CMK (cell line): ENCODE measurements at places on chromosomes 1 and 21.

- DNase-seq: no peak
Measured at GRCh38 chr1:16026723-16027484, 5.1 kb downstream of the CLCNKA start.

- DNase-seq: no peak
Measured at GRCh38 chr1:207240325-207241101, 81.0 kb upstream of the CD55 start.

- DNase-seq: peak; percentile 25
Measured at GRCh38 chr1:110783292-110783918, 89.5 kb upstream of the CD53 start.

DNA sequence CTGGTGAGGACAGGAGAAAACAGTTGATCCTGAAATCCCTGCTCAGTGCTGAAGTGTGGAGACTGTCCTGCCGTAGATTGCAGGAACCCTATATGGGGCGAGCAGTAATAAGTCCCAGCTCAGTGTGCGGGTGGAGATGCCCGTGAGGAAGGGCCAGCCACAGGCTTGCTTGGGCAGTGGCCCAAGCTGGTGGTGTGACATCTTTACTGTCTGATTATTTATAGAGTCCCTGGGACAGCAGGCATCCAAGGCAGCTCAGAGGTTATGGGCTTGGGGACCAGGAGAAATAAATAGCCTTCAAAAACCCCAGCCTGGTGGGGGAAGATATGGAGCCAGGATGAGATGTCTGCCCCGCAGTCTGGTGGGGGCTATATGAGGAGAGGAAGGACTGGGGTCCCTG, 170.7 kb upstream of the POU3F1 start:
- no peak for DNase-seq

GRCh38 chr1:227273557-227273956, 44.7 kb downstream of the CDC42BPA start:
- no peak for DNase-seq

DNA sequence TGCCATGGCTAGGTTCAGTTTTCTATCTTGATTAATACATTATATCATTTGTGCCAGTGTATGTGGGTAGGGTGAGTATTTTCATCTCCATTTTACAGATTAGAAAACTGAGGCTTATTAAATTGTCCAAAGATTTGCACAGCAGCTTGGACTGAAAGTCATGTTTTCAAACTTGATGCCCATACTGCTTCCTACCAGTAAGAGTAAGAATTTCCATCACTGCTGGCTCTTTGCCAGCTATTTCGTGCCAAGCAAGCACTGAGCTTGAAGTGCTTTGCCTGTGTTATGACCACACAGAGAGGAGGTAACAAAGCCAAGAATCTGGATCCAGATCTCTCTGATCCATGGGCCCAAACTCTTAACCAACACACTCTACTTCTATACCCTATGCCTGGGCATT, 295.0 kb downstream of the VAV3 start:
- DNase-seq: no peak

DNA sequence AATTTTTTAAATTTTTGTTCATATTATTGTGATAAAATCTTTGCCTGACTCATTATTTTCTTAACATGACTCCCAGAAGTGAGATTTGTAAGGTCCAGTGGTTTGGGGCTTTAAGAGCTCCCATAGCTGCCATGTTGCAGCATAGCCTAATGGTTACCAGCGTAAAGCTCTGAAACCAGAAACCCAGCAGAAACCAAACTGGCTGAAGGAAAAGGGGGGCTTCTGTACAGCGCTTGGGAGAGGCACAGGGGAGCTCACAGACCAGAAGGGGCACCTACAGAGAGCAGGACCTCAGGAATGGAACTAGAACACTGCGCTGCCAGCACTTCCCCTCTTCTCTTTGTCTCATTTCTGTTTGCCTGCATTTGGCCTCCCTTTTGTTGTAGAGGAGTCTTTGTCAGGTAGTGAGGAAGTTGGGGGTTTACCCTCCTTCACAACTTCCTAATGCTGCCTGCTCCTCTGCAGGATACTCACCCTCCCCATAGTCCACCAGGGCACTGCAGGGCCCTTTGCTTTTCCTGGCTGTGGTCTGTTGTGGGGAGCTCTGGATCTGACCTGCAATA, 2.6 kb upstream of the PYCR2 start:
- DNase-seq: no peak

DNA sequence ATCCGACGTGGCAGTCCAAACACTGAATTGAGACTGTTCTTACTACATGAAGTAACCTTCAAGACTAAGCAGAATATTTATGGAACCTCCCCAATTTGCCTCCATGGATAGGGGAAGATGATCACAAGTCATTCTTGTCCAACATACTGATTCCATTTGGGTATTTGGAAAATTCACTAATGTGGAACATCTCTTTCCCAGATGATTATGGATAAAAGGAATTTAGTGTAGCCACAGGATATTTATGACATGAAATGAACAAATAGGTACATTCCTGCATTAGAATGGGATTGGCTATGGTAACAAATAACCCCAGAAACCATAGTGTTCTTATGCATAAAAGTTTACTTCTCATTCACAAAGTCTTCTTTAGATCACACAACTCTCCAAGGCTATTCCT, 40.2 kb upstream of the SGIP1 start:
- no peak for DNase-seq

- DNase-seq: no peak
Measured at GRCh38 chr1:156414461-156415064, 45.6 kb downstream of the RHBG start.

DNA sequence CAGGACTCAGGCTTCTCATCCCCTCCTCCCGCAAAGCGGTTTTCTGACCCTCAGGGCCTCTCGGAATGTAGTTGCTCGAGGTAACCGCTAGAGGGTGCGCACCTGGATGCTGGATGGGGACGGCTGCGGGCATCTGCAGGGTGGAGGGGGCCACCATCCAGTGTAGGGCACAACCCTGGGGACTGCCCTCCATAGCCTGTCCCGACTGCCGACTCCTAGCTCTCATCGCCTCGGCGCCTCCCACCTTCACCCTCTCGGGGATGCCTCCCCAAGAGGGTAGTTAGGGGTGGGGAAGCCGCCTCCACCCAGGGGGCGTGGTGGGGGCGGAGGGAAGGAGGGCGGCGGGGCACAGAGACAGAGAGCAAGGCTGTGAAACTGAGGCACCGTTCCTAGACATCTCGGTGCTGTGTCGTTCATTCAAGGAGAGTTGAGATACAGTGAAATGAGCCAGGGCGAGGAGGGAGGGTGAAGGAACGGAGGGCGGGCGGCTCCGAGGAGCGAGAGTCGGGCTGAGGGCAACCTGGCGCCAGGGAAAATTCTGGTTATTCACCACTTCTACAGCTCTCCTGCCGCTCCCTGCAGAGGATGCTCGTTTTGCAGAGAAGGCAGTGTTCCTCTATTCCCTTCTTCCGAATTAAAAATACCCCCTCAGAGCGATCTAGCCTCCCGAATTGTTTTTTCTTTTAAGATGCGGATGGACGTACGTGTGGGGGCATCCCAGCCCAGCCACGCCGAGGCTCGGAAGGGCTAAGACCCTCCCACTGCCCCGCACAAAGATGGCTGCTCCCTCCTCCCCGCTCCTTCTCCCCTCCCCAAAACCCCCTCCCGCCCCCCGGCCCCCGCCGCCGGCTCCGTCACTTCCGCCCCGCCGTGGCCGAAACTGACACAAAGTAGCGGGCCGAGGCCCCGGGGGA, at the start of gene ATP8B2:
TSS of gene ATP8B2 (plus strand) at position 857 of the 914 bp plus-strand sequence. CDS start 2,617 bp downstream, outside the sequence.
- no peak for DNase-seq

GRCh38 chr1:29032841-29033240, 90.9 kb downstream of the TMEM200B start:
- peak; percentile 46 for DNase-seq

- DNase-seq: no peak
Measured at GRCh38 chr1:93328809-93329760, 16.6 kb upstream of the DR1 start.

DNA sequence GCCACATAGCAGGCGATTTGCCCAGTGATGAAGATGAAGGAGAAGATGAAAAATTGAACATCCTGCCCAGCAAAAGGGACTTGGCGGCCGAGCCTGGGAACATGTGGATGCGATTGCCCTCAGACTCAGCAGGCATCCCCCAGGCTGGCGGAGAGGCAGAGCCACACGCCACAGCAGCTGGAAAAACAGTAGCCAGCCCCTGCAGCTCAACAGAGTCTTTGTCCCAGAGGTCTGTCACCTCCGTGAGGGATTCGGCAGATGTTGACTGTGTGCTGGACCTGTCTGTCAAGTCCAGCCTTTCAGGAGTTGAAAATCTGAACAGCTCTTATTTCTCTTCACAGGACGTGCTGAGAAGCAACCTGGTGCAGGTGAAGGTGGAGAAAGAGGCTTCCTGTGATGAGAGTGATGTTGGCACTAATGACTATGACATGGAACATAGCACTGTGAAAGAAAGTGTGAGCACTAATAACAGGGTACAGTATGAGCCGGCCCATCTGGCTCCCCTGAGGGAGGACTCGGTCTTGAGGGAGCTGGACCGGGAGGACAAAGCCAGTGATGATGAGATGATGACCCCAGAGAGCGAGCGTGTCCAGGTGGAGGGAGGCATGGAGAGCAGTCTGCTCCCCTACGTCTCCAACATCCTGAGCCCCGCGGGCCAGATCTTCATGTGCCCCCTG, 3.3 kb downstream of the ZBTB18 start:
- DNase-seq: no peak

DNA sequence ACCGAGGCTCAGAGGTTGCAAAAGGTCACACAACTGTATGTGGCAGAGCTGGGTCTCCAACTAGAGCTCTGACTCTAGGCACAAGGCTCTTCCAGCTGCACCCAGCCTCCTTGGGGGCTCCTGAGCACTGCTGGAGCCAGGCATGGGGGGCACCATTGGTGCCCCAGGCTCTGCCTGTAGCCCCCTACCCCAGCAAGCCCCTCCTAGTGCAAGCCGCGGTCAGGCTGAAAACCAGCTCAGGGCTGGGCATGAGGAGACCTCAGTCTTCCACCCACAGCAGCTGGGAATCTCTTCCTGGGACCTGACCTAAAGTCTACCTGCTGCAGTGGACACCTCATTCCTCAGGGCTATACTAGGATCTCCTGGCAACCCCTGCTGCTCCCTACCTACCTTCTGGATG, 14.6 kb downstream of the TNNT2 start:
- DNase-seq: no peak

- DNase-seq: no peak
Measured at GRCh38 chr1:156667610-156667967, 9.6 kb downstream of the NES start.

- DNase-seq: no peak
Measured at GRCh38 chr1:11930571-11931445, 3.7 kb upstream of the PLOD1 start.

GRCh38 chr21:31370893-31371544, 27.0 kb upstream of the TIAM1 start:
- DNase-seq: no peak

GRCh38 chr1:87795615-87796337, 467.1 kb downstream of the LMO4 start:
- no peak for DNase-seq

- DNase-seq: no peak
Measured at GRCh38 chr21:29719521-29719920, 220.3 kb downstream of the GRIK1 start.

- no peak for DNase-seq
Measured at GRCh38 chr1:192906334-192906733, 97.5 kb downstream of the RGS2 start.

GRCh38 chr1:197696372-197696771, 78.9 kb downstream of the DENND1B start:
- no peak for DNase-seq

DNA sequence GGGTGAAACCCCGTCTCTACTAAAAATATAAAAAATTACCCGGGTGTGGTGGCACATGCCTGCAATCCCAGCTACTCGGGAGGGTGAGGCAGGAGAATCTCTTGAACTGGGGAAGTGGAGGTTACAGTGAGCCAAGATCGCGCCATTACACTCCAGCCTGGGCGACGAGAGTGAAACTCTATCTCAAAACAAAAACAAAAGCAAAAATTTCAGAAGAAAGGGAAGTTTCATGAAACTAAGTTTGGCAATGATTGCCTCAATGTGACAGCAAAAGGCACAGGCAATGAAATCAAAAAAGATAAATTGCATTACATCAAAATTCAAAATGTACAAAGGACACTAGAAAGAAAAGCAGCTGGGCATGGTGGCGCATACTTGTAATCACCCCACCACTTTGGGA, 40.1 kb downstream of the BTF3L4 start:
- no peak for DNase-seq

GRCh38 chr1:87077959-87078639, 163.7 kb downstream of the HS2ST1 start:
- no peak for DNase-seq

GRCh38 chr1:236495467-236496112, 28.2 kb upstream of the LGALS8 start:
- DNase-seq: no peak

DNA sequence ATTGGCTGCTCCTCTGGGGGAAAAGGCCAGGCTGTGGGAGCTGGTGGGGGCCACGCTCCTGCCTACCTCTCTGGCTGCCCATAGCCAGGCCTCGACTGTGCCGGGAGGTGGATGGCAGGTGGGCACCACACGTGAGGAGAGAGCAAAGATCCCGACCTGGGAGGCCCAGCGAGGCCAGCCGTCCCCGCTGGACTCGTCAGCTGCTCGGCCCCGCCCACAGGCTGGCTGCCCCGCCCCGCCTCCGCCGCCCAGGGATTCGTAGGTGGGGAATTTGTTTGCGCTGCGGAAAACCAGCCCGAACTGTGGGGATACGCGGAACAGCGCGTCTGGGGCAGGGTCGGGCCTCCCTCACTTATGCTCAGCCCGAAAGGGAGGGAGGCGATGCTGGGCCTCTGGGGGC, 31.7 kb downstream of the TP73 start:
- DNase-seq: no peak

DNA sequence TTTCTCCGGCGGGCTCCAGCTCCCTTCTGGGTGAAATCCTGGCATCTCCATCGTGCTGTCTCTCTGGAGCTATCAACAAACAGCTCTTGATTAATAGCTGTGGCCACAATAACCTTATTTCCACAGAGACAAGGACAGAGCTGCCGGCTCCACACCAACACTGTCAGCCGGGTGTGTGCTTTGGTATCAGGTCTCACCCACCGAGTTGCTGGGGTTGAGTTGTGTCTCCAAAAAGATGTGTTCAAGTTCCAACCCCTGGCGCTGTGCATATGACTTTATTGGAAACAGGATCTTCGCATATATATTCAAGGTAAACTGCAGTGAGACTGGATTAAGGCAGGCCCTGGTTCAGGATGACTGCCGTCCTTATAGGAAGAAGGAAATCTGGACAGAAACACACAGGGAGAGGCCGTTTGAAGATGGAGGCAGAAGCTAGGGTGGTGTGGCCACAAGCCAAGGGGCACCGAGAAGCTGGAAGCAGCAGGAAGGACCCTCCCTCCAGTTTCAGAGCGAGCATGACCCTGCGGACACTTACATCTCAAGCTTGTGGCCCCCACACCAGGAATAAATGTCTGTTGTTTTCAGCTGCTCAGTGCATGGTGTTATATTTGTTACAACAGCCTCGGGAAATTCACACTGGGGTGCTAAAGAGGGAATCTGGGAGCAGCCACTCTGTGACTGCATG, 88.4 kb upstream of the TMPRSS2 start:
- DNase-seq: no peak

- DNase-seq: no peak
Measured at GRCh38 chr1:147243841-147244240, 1.4 kb downstream of the CHD1L start.

DNA sequence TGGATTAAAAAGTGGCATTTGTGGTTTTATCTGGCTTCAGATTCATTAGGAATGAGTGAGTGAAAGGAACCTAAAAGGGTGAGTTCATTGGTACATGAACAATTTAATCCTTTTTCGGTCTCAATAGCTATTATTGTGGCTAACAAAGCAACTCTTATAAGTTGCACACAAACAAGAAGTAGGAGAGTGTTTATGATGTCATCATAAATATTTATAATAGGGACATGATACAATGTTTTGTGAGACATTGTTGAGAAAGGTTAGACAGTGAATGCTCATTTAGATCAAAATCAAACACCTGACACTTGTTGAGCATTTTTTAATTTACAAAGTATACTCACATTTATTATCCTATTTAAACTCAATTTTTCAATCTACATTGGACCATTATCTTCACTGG, 363.4 kb downstream of the PDE4B start:
- no peak for DNase-seq
